ENCODE measurements at places on chromosomes 16 and 17.
A peak's percentile ranks its signal among the peaks of the same experiment; 100 is the strongest.

GRCh38 chr17:8041249-8041928 lies 2.5 kb downstream of the ALOX15B start:
- DNase-seq = peak; percentile 75

DNA sequence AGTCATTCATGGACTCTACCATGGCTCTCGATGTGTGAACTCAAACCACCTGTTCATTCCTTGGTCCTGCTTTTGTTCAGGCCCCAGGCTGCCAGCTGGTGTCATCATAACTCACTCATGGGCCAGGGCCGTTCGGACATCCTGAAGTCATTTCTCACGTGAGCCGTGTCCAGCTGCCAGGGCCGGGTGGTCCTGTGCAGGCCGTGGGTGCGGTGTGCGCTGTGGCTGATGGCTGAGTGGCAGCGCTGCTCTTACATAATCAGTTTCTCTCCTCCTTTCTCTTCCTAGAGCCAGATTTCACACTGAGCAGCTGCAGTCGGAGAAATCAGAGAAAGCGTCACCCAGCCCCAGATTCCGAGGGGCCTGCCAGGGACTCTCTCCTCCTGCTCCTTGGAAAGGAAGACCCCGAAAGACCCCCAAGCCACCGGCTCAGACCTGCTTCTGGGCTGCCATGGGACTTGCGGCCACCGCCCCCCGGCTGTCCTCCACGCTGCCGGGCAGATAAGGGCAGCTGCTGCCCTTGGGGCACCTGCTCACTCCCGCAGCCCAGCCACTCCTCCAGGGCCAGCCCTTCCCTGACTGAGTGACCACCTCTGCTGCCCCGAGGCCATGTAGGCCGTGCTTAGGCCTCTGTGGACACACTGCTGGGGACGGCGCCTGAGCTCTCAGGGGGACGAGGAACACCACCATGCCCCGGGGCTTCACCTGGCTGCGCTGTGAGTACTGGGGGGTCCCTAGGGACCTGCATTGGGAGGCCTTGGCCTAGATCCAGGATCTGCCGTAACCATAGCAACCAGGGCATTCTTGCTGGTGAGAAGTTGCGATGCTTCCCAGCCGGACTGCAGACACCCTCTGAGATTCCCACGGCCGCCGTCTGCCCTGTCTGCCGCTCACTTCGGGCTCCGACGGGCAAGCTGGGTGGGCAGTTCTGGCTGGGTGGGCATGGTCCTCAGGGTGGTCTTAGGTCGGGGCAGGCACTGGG lies at the start of gene IL34:
Gene IL34, plus strand, starts transcription at position 300 of the 982 bp plus-strand sequence. Its CDS starts 389 bp downstream, at position 689.
- no peak for DNase-seq

DNA sequence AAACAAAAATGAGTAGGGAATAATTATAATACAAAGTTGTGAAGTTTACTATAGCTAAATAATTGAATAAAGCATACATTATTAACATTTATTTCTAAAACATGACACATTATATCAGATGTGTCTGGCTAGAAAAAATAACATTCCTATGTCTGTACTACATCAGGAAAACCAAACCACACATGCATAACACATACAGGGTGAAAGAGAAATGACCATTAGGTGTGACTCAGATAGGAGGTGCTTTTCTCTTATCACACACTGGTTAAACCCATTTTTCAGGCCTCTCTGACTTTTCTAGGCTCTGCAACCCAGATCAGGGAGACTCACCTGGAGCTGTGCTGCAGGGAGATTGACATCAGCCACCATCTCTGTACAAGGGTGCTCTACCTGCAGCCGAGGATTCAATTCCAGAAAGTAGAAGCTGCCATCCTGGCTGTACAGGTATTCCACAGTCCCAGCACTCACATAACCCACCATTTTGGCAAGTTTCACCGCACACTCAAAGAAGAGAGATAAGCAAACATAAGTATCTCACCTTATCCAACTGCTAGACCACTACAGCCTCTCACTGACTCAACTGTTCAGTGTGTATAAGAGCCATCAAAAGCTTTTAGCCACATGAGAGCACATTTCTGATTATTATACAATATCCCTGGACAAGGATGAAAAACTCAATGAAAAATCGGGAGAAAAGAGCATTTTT lies 116.6 kb upstream of the C17orf78 start:
- peak; percentile 33 for DNase-seq

- no peak for DNase-seq
These were observed 24.2 kb upstream of the CHMP6 start for GRCh38 chr17:80967404-80967872.

DNA sequence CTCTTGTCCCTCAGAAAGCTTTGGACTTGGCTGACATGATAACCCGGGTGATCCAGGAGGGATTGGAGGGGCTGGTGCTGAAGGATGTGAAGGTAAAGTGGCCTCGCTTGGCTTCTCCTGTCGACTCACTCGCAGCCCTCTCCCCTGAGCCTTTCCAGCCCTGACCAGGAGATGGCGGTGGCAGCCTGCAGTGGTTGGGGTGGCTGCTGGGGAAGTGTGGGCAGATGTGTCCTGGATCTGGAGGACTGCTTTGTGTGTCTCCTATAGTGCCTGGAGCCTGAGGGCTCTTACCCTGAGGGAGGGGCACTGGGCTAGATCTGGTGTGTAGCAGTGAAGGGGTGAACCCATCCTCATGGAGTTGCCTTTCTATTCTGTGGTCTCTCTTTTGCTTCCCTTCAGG lies 17.9 kb downstream of the LIG3 start:
- peak; percentile 63 for DNase-seq

DNA sequence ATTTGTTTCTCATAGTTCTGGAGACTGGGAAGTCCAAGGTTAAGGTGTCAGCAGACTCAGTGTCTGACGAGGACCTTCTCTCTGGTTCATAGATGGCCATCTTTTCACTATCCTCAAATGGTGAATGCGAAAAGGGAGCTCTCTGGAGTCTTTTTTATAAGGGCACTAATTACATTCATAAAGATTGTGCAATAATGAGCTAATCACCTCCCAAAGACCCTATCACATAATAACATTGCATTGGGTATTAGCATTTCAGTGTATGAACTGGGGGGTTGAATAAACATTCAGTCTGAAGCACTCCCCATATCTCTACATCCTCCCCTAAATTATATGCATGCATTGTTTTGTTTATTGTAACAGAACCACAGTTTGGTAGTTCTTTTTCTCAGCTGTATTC lies 1086.5 kb downstream of the CDH11 start:
- no peak for DNase-seq

DNA sequence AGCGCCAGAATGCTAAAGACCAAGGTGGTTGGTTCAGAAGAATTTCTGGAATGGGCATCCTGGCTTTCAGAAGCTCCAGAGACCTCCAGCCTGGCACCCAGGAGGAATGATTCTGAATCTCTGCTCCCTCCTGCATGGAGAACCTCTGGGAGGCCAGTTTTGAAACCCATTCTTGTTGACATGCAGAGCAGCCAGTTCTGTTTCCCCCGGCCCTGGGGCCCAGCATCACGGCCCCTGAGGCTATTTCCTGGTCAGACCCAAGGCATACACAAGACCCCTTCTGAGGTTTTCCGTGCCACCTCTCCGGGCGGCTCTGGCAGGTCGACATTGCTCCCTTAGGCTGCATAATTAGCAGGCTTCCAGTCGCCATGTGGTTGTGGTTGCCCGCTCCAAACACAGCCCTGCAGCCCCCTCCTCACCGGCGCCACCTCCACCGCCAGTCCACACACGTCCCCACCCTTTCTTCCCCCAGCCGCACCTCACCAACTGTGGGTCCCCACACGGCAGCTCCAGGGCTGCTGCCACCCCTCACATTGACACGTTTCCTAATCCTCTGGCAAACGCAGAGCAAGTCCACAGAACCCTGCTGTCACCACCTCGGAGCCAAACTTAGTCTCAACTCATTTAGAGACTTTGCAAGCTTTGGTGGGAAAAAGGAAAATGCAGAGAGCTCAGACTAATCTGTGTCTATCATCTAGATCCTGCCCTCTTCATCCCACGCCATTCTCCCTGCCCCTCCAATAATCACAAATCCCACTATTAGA lies 367.1 kb downstream of the SOX9 start:
- no peak for DNase-seq

DNA sequence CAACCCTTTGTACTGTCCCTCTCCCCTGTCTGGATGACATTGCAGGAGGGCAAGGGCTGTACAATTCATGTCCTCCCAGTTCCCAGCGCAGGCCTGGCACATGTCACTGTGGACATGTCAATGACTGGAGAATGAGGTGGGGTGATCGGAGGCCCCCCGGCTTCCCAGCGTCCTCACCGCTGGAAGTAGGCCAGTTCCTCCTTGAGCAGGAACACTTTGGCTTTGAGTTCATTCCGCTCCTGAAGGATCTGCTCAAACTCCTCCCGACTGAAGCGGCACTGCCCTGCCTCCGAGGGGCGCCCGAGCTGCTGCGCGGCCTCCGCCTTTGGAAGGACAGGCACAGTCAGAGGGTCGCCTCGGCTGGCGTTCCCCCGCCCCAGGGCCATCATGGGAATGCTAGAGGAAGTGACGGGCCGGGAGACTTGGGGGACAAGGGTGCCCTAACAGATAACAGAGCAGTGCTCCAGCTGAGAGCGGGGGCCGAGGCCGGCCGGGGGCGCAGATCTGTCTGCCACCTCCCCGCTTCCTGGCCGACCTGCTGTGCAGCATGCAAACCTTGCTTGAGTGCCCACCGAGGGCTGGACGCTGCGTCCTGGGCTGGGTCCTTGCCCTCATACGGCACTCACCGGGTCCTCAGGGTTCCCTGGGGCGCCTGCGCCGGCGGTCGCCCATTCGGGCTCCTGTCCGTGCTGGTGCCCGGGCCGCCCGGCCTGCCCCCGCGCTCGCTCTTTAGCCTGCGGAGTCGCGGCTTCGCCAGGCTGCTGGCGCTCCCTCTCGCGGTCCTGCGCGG lies 1.3 kb downstream of the RILP start:
- DNase-seq = peak; percentile 26

GRCh38 chr16:82874672-82875071 lies 247.9 kb downstream of the CDH13 start:
- DNase-seq = no peak

DNA sequence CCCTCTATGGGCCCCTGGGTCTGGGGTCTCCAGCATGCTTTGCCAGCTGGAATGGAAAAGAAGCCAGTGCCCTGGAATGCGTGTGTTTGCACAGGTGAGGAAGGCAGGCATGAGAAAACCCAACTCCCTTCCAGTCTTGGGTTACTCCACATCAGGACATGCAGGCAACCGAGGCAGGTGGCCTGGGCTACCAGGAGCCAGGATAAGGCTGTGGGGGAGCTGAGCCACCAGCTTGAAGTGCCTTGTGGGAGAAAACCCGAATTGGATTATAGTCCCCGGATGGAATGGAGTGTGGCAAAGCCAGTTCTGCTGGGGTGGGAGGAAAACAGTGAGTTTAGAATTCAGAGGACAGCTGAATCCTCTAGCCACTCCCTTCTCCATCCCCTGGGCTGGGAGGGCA lies 7.2 kb downstream of the SRCIN1 start:
- DNase-seq = peak; percentile 38

DNA sequence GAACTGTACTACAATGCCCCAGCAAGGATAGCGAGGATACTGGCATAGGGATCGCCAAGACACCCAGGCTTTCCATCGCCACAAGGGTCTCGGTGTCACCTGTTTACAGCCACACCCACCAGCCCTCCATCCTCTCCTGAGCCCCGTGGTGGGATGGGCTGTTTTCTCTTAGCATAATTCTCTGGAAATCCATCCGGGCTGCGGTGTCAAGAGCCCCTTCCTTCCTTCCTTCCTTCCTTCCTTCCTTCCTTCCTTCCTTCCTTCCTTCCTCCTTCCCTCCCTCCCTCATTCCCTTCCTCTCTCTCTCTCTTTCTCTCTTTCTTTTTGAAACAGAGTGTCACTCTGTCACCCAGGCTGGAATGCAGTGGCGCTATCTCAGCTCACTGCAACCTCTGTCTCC lies 36.0 kb upstream of the BAHCC1 start:
- DNase-seq = no peak

DNA sequence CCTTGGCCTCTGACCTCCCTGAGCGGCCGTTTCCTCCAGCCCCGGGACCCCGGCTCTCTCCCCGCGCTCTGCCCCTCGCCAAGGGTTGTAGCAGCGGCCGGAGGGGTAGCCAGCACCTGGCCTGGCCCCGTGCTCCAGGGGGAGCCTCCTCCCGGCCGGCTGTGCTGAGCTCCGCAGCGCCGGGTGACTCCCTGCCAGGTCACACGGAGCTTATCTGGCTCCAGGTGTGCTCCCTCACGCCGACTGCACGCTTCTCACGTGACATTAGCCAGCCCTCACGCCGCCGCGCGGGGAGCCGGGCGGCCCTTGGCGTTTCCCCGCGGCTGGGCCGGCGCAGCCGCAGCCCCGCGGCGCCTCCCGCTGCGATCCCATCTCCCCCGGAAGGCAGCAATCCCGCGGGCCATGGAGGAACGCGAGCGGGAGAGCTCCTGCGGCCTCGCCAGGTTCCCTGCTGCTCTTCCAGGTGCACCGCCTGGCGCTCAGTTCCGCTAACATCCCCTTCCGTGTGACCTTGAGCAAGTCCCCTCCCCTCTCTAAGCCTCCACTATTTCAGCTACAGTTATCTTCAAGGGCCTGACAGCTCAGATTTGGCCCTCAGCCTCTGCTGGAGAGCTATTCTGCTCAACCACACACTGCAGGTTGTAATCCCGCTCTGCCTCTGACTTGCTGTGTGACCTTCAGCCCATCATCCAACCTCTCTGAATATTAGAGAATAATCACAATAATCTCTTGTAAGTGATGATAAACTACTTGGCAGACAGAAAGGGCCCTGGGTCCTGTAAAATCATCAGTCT lies 3.4 kb downstream of the MYO18A start:
- no peak for DNase-seq

- no peak for DNase-seq
These were observed 15.5 kb downstream of the MYBBP1A start for GRCh38 chr17:4539576-4540223.

- no peak for DNase-seq
These were observed 26.6 kb downstream of the SOCS1 start for GRCh38 chr16:11229432-11229831.

DNA sequence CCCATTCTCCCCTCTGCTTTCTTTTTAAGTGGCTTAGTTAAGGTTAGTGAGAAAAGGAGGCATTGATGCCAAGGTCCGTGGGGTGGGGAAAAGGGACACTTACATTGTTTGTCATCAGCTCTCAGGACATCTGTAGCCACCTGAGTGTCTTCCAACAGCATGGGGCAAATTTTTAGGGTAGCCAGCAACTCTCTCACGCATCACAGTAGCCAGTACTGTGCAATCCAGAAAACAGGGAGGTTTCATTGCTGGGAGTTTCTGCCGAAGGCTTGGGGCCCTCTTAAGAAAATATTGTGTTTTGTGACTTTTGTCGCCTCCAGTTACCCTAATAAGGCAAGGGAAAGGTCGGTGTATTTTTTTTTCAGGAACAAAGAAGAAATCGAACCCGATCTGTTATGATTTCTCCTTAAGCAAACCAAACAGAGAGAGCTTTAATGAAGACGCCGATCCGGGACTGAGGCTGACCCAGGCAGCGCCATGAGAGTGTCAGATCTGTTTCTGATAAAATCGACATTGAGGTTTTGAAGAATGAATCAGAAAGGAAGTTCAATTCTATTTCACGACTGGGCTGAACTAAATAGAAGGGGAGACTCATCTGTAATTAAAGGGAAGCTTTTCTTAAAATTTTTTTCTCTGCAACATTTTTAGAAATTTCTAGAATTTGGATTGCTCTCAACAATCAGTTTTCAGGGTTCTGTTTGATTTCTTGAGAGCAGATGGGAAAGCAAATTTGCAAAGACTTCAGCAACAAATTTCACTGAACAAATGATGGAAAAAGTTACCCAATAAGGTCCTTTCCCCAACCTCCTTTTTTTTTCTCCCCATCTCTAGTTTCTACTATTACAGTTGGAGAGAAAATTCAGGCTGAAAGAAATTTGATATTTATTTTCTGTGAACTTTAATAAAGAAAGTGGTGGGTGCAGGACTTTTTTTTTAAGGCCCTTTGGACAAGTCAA lies 144.7 kb upstream of the IRX3 start:
- peak; percentile 63 for DNase-seq

GRCh38 chr16:7746941-7747340 lies 414.3 kb downstream of the RBFOX1 start:
- no peak for DNase-seq

- DNase-seq = peak; percentile 95
These were observed 27.2 kb downstream of the CLEC16A start for GRCh38 chr16:10971560-10971961.
